Cerebellum (tissue), 4 donors: ENCODE measurements at places on chromosomes 16 and 17. TPM values are rescaled to one million over a fixed set of nuclear protein-coding genes. Genes with fewer than 3 reads are reported as not detected.
A peak's percentile ranks its signal among the peaks of the same experiment; 100 is the strongest.

The ASPA gene
- 0.54 TPM for total RNA-seq

The SULT1A2 gene
- total RNA-seq, result 0.73 TPM

The ATMIN gene
- 47.4 TPM for total RNA-seq

- DNase-seq, result no peak
Measured at GRCh38 chr16:59634951-59635350, 900.8 kb upstream of the GOT2 start.

The NUP88 gene
- total RNA-seq, result 74.3 TPM

GRCh38 chr17:63293323-63294075 lies 152.6 kb downstream of the CYB561 start:
- DNase-seq, result no peak

DNA sequence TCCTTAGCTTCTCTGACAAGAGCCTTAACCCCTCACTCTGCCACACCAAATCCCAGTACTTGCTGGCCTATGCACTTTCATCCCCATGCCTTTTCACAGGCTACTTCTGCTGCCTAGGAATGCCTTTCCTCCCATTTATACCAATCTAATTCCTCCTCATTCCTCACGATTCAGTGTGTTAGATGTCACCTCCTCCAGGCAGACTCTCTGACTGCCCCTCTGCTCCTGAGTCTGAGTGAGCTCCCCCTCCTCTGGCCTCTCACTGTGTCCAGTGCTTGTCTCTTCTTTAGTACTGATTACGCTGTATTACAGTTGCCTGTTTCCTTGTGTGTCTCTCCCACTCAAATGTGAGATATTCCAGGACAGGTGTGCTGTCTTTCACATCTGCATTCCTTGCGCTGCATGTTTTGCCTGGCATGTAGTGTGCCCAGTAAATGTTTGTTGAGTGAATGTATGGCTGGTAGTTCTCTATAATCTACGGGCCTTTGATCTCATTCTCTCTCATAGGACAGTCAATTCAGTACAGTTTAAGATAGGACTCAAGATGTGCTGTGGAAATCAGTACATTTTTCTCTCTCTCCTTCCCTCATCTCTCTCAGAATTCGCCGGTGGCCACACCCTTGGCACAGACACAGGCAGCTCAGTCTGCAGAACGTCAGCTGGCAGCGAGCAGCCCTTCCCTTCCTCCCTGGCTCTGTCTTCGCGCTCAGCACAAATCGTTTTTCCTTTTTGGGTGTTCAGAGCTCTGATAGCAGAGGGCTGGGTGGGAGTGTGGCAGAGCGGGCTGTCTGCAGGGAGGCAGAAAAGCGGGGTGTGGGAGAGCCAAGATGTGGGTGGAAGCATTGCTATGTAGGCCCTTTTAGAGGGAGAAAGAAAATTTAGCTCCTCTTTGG lies 18.5 kb downstream of the ARL4D start:
- peak; percentile 71 for DNase-seq

GRCh38 chr17:9109933-9110332 lies 88.6 kb downstream of the NTN1 start:
- no peak for DNase-seq

GRCh38 chr17:69949973-69950695 lies 124.9 kb upstream of the KCNJ16 start:
- no peak for DNase-seq

DNA sequence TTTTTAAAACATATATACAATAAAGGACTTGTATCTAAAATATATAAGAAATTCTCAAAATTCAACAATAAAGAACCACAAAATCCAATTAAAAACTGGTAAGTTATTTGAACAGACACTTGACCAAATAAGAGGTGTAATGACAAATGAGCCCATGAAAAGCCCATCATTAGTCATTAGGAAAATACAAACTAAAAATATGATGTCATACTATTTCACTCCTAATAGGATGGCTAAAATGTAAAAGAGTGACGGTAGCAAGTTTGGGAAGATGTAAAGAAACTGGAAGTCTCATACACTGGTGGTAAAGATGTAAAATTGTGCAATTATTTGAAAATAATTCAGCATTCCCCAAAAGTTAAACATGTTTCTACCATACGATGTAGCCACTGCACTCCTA lies 1095.3 kb upstream of the CDH8 start:
- no peak for DNase-seq

GRCh38 chr17:38921756-38922411 lies 3.5 kb upstream of the LASP1NB start:
- no peak for DNase-seq

GRCh38 chr16:81462683-81463082 lies 18.1 kb downstream of the CMIP start:
- no peak for DNase-seq

The SPNS3 gene
- 1.00 TPM for total RNA-seq

DNA sequence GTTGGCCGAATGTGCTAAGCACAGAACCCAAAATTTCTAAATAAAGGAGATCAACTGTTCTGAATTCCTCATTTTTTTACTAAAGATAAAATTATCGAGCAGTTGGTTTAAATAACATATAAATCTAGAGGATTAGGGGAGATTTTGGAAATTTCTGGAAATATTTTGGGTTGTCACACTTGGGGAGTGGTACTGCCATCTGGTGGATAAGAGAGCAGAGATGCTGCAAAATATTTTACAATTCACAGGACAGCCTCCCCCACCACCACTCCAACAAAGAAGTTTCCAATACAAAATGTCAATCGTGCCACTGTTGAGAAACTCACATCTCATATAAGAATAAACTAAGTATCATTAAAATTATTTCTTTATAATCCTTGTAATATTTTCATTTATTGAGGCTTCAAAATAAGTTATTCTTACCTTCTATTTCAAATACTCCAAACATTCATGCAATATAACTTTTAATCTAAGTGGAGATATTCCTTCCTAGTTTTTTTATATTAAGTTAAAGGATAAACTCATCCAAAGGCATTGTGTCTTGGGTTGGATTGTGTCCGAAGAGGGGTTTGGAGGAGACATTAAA lies 17.0 kb upstream of the ABCA8 start:
- DNase-seq, result peak; percentile 50

DNA sequence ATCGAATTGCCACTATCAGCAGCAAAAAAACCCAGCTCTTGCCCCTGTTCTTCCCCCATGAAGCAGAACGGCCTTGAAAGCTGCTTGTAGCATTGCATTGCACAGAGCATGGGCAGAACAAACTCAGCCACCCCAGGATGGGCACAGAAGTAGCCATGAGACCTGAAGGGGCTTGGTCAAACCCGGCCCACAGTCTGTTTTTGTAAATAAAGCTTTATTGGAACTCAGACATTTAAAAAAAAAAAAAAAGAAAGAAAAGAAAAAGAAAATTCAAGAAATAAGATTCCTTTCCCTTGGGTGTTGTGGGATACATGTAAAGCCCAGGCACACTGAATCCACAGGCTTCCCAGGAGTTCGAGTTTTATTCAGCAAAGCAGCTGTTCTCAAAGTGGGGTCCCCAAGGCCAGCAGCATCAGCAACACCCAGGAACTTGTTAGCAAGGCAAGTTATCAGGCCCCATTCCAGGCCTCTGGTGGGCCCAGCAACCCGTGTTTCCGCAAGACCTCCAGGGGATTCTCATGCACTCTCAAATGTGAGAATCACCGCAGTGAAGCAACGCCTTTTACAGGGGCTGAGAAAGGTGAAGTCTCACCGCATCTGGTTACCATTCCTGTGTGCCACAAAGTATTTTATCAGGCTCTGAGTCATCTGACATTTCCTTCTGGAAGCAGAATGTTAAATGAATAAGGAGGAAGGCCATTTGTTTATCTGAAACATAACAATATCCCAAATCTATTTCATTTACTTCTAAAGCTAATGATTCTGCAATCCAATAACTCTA lies 108.2 kb downstream of the SLC39A11 start:
- DNase-seq, result no peak

DNA sequence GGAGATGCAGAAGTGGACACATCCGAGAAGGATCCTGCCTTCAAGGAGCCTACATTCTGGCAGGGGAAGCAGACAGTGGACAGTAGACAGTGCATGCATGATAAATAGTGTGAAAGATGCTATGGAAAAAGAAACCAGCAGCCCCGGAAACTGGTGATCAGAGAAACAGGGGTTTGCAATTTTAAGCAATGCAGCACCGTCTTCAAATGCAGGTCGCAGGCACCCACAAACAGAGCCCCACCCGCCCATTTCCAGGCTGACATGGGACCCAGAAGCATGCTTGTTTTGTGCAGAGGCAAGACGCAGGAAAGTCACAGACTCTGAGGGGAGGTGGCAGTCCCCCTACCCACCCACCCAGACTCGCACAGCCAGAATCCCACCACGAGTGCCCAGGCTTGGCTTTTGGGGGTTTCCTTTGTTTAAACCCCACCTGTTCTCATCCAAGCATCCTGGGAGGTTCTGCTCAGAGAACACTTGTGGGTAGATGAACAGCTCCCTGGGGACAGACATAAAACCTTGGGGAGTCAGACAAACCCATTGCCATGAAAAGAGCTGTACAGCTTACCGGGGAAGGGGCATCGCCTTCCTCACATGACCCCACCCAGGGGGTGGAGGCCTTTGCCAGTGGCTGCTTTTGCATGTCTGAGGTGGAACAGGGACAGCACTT lies 114.3 kb downstream of the MGAT5B start:
- no peak for DNase-seq

The CCL23 gene
- not detected for total RNA-seq

DNA sequence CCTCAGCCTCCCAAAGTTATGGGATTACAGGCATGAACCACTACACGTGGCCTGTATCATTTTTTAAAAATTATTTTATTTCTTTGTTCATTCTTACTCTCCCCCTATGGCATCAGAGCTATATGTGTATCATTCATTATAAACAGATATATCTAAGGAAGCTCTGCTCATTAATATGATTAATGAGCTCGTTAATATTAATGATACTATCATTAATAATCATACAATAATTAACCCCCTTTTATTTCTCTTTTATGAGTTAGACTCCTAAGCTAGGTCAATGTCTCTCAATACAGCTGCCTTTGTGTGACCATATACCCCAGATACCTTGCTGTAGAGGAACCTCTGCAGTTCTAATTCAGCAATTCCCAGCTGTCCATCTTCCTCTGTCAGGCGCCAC lies 4.5 kb upstream of the RSKR start:
- no peak for DNase-seq

DNA sequence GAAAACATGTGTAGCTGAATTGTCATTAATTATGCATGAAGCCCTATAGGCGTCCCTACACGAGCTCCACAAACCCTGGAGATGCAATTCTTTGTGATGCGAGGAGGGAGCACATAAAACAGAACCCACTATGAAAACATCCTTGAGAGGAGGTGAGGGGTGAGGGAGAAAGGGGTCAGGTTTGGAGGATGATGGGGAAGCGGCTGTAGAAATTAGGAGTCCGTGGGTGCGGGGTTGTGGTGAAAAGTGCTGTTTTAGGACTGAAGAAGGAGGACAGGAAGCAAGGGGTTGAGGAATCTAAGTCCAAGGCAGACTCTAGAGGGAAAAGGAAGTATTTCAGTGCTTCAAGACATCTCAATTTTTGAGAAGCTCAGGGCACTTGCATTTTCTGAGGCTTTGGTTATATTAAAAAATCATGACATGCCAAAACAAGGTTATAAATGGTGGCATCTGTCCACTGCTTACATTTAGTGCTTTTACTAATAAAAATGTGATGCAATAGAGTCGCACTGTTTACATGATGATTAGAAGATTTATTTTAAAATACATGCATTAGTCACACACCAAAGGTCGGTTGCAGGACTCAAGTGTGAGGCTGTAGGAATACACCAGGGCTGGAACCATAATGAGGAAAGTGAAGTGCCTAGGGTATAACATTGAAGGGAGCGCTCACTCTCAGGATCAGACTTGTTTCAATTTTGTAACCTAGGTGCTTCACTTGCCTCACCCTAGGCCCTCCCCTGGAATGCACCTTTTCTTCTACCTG lies 379.5 kb downstream of the HS3ST4 start:
- DNase-seq, result no peak

GRCh38 chr17:76542566-76542971 lies 2.7 kb downstream of the PRCD start:
- no peak for DNase-seq

The FAM83G gene
- 2.5 TPM for total RNA-seq

The CD300LD gene
- total RNA-seq, result not detected

GRCh38 chr17:8357910-8358309 lies 18.3 kb downstream of the ODF4 start:
- DNase-seq, result no peak
